Stimulated activated CD4-positive, alpha-beta T cell treated with anti-CD3 and anti-CD28 coated beads, Interleukin-1b, Interleukin-23, amount 100 ng/mL, for 4 hours (primary cell): ENCODE measurements at places on chromosomes 1 and 21.

DNA sequence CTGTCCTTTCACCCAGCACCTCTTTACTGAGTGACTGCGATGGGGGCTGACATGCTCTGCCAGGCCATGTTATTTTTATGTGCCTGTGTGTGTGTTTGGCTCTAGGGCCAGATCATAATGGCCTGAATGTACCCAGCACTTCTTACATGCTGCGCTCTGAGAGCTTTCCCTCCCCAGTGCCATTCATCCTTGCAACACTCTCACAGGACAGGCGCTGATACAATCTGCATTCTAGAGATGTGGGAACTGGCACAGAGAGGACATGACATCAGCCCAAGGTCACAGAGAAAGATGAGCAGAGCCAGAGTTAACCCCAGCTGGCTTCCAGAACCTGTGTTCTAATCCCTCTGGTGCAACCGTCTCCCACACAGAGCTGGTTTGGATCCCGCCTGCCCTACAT, 54.5 kb downstream of the ARHGEF10L start:
- DNase-seq, result no peak

DNA sequence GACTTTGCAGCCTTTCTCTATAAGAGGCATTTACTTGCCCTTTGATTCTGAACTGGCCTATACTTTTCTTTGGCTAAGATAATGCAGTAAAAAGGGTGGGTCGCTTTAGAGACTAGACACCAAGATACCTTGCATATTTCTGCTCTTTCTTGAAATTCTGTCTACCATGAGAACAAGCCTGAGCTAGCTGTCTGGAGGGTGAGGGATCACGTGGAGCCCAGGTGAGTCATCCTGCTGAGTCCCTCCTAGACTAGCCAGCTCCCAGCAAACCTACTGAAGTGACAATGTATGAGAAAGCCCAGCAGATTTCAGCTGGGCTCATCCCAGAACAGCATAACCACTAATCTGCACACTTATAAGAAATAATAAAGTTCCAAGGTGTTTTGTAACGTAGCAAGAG, 408.0 kb upstream of the KAZN start:
- no peak for DNase-seq

- DNase-seq, result no peak
Observed at GRCh38 chr21:29208682-29209059, 78.2 kb downstream of the MAP3K7CL start.

DNA sequence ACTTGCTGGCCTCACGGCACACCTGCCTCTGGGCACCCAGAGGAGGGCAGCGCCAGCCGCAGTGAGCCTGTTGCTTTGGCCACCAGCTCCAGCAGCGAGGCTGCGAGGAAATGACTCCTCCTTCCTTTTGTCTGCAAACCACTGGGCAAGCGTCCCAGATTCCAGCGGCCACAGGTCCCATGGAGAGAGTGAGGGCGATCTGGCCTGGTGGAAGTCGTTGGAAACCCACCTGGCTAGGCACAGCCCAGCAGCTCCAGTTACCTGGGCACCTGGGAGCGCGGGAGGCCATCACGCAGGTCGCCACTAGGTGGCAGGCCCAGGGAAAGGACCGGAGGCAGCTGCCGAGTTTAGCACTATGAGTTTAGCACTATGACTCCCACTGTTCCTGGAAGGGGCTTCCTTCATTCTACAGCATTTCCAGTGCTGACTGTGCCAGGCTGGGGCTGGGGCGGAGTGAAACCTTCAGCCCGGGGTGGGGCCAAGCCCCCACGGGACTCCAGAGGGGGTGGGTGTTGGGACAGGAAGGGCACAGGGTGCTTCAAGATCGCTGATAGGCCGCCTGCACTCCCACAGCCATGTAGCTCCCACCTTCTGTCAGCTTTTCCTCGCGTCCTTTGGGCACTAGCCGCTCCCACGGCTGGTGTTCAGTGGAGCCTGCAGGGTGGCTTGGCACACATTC, 1.1 kb upstream of the ESPN start:
- DNase-seq, result peak; percentile 70

GRCh38 chr1:183126000-183126366, 60.1 kb upstream of the LAMC2 start:
- no peak for DNase-seq

DNA sequence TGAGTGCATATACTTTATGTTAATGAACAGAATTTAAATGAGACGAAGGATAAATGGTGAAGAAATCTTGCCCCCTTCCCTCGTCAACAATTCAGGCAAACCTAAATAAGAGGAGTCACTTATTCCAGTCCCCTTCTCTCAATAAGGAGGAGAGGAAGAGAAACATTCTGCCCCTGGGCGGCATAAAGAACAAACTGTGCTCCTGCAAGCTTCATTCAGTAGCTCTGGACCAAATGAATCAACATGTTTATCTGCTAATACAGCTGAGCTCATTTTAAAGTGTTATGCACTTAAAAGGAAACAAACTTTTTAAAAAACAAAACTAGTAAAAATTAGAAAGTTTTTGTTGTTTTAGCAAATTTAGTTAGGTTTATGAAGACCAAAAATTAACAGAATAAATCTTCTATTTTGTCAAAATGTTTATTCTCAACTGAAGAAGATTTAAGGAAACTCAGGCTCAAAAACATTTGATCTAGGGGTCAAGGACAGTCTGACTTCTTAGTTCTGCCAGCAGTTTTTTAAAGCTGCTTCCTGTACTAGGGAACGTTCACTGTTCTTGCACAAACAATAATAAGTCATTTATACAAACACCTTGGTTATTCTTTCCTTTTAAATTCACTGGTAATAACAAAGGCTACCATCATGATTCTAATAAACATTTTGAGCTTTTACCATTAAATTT, 58.3 kb downstream of the AKT3 start:
- no peak for DNase-seq

GRCh38 chr1:14027099-14027498, 327.1 kb downstream of the PRDM2 start:
- DNase-seq, result no peak

DNA sequence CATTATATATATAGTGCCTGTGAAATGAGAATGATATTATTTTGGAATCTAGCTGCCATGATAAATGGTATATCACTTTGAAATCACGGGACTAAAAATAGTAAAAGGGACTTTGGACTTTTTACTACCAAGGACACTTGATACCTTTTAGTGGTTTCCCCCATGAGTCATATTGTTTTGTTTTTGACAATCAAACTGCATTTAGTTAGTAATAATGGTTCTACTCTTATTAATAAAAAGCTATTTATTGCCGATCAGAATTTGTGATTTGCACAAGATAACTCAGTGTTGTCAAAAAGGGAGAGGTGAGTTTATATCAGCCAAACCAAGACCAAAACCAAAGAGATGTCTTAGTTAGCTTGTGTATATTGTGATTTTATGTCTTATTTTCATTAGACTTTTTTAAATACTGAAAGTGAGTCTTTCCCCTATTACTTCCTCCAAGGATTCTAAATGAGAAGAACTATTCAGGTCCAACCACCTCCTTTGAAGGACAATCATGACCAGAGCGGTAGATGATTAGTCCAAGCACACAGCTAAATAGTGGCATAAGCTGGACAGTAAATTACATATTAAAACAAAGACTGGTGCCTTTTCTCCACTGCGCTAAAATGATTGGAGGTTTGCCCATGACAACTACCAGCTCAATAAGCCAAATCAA, 281.7 kb upstream of the ESRRG start:
- DNase-seq, result no peak

DNA sequence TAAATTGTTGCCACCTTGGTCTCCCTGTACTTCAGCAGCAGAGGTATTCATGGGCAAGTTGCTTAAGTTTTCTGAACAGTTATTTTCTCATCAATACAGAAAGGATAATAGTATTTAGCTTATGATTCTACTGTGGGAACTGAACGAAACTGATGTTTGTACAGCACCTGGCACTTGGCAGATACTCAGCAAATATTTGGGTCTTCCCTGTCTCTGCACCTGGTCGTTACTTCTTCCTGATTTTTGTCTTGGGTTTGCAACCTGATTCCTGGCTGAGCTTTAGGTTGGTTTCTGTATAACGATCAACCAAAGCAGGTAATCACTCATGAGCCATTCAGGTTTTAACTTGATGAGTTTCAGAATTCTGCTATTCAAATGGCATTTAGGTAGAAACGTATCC, 490.6 kb downstream of the KIF26B start:
- no peak for DNase-seq

GRCh38 chr1:43056981-43057391, 98.3 kb upstream of the SLC2A1 start:
- no peak for DNase-seq

DNA sequence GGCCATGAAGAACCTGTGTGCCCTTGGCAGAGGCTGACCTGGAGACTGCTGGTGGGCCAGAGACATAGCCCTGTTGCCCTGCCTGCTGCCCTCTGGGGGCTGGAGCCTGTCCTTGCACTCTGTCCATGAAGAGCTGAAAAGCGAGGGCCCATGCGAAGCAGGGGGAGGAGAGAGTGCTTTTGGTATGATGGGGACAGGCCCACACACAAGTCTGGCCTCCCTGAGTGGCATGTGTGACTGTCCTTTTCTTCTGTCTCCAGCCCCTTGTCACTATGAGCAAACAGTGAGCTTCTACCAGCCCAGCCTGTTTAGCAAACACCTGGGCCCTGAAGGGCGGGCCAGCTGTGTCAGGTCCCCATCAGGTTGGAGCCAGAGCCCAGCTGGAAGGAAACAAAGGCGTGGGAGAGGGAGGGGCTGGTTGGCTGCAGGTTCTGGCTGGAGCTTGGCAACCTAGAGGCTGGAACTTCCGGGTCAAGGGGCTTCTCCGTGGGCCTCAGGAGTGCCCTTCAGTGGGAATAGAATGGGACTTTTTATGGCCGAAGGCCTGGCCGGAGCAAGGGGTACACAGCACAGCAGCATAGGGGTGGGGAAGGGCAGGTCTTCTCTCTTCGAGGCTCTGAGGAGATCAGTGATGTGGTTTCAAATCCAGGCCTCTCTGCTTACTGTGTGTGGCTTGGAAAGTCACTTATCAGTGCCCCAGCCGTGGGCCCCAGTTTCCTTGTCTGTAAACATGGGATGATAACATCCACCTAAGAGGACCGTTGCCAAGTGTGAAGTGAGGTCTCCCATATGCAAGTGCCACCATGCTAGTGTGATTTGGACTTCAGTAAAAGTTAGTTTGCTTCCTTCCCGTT, 14.3 kb downstream of the QSOX1 start:
- no peak for DNase-seq

DNA sequence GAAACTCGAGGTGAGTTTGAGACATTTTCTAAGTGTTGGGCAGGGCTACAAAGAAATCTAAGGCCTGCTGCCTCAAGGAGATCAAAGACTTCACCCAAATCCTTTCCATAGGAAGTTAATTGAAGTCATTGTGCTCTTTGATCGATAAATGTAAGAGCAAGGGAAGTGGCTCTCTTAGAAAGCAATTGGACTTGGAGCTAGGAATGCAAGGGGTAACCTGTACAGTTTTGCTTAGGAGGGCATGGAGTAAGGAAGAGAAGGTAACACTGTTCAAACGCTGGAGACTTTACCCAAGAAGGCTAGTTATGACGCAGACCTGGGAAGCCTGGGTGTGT, 418.0 kb upstream of the PROX1 start:
- no peak for DNase-seq

GRCh38 chr1:17420391-17420918, 19.0 kb downstream of the RCC2 start:
- DNase-seq, result no peak

GRCh38 chr1:157399343-157399983, 152.9 kb downstream of the FCRL5 start:
- DNase-seq, result no peak

- DNase-seq, result no peak
Observed at GRCh38 chr1:897226-897625, 26.5 kb upstream of the SAMD11 start.

DNA sequence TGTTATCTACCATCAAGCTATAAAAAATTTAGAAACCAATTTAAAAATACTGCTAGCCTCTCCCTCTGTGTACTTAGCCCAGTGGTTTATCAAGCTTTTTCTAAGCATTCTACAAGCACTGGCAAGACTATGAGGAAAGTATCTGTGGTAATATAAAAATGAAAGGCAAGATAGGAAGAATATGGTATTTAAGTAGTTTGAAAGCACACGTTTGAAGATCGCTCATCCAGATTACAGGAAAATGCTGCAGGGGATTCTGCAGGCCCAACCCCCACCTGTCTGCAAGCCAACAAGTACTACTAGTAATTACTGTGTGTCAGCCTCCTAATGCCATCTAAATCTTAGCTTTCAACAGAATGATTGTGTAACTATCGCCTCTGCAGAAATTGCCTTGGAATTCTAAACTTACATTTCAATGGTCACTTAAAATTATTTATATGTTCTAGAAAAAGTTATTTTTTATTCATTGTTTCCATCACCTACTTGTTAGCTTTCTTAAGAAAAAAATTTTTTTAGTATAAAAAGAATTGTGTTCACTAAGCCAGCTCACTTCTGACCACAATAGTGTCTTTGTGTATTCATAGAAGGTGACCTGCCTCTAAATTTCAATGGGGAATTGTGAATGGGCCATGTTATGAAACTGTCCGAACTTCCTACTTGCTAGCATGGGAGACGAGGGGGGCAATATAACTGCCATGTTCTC, 8.5 kb downstream of the ERRFI1 start:
- DNase-seq, result no peak

DNA sequence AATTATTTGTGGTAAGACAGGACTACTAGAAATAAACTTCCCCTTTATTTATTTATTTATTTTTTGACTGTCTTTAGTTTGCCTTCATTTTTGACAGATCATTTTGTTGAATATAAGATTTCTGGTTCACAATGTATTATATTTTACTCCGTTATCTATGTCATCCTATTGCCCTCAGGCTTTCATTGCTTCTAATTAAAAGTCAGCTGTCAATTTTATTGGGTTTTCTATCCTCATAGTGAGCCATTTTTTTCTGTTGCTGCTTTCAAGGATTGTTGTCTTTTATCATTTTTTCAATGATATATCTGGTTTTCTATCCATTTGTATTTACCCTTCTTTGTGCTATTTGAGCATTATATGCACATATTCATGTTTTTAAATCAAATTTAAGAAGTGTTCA, 866.2 kb downstream of the LRRIQ3 start:
- DNase-seq, result no peak

- no peak for DNase-seq
Observed at GRCh38 chr1:61808968-61809367, 66.7 kb downstream of the PATJ start.

DNA sequence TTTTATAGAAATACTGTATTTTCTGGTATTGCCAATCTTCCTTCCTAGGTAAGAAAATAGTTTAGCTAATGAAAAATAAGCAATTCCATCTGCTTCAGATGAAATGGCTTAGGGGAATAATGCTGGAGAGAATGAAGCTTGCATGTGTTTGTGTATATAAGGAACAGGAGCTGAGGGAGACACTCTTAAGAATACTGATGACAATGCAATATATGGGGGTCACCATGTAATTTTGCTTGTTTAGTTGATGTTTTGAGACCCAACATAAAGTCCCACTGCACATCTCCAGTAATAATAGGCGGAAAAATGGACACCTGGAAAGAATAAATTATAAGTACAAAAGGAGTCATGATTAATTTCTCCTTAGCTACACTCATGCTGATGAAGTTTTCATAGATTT, 110.8 kb upstream of the BRINP3 start:
- no peak for DNase-seq

GRCh38 chr21:26131554-26131953, 39.0 kb downstream of the APP start:
- DNase-seq, result no peak
